Fibroblast of skin of right quadriceps (primary cell): ENCODE measurements at places on chromosomes 12 and 14.

- peak; percentile 18 for DNase-seq
Observed at GRCh38 chr12:115979351-115979750, 298.1 kb downstream of the MED13L start.

GRCh38 chr12:69873429-69873828 is 48.4 kb downstream of the MYRFL start:
- DNase-seq, result peak; percentile 15

- DNase-seq, result no peak
Observed at GRCh38 chr12:120228041-120228290, 27.1 kb upstream of the RPLP0 start.

DNA sequence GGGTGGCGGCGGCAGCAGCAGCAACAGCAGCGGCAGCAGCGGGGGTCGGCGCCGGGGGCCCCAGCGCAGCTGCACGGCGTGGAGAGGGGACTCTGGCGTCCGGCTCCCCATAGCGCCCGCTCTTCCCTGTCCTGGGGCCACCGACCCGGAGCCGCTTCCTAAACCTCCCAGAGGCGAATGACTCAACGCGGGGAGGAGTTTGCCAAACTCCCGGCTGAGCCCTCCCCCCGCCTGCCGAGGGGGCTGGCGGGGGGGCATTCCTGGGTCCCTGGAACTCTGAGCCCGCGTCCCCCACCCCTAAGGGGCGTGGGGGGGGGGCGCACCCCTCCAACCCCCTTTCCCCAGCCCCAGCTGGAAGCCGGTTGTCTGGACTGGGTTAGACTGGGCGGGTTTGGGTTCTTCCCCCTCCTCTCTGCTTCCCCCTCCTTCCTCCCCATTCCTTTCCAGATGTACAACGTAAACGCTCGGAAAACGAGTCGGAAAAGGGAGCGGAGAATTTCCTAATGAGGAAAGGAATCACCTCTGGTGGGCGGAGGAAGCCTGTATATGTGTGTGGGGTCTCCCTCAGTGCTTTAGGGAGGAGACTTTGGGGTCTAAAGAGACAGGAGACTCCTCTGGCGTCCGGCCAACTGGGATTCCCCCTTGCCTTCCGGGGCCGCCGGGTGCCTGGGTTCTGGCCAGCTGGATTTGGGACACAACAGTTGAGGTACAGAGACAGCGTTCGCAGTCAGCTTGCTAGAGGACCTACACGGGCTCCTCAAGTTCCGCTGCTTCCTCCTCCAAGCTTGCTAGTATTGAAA is at the start of gene ITGA5:
Gene ITGA5 (minus strand): TSS at position 179 of the 800 bp plus-strand sequence. CDS start 68 bp downstream, at position 111.
- peak; percentile 78 for DNase-seq

DNA sequence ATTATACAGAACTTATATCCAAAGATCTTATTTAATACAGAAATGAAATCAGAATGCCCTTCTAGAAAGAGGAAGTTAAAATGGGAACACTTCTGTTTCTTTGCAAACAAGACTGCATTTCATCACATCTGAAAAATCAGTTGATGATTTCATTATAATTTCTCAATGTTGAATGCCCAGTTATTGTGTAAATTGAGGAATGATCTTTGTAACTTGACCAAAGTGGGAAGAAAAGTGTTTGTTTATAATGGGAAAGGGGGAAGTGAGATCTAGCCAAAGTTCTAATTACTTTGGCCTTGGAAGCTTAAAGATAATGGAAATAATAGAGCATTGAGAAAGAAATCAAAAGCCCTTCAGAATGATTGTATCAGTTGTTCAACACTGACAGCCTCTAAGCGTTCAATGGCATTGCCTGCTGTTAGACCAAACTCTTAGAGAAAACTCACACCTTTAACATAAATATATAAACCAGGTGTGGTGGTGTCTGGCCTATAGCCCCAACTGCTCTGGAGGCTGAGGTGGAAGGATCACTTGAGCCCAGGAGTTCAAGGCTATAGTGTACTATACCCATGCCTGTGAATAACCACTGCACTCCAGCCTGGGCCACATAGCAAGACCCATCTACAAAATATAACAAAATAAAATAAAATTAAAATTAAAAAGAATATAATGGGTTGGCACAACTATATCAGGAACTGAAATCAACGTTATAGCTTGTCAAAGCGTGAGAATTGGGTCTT is 9.9 kb upstream of the LYZ start:
- DNase-seq, result no peak

DNA sequence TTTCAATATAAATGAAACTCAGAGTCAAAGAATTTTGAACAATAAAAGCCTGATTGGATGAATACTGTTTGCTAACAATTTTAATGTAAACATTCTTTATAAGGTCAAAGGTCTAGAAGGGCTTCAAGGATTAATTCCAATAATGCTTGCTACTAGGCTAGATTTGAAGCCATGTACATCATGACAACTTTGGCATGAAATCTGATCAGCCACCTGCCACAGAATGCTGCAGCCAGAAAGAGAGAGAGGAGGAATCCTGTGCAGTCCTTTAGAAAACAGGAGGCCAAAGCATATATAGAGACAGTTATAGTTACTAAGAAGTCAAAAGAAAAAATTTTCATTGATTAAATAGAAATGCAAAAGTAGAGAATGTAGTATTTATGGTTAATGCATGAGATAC is 47.1 kb downstream of the ABCD2 start:
- DNase-seq, result no peak

- DNase-seq, result no peak
Observed at GRCh38 chr14:100556140-100556475, 31.1 kb downstream of the BEGAIN start.

GRCh38 chr12:44021471-44021971 is 185.6 kb downstream of the TMEM117 start:
- DNase-seq, result no peak

GRCh38 chr14:97432586-97432985 is 635.4 kb downstream of the VRK1 start:
- no peak for DNase-seq

- no peak for DNase-seq
Observed at GRCh38 chr12:68231691-68232090, 6.1 kb upstream of the IL26 start.

DNA sequence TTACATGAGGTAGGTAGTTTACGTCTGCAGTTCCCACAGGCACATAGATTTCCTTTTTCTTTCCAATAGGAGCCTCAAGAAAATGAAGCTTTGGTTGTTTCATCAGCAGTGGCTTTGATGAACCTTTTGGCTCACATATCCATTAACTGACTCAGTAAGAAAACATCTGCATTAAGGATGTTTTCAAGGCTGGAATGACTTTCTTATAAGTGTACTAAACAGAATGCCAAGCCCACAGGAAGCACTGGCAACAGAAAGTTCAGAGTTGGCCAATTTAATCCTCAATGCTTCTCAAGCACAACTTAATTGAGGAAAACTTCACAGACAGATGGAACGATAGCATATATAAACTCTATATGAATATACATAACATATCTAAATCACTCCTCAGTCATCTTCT is 63.5 kb downstream of the ST8SIA1 start:
- DNase-seq, result peak; percentile 91

- peak; percentile 32 for DNase-seq
Observed at GRCh38 chr14:56195704-56196103, 77.5 kb downstream of the PELI2 start.

DNA sequence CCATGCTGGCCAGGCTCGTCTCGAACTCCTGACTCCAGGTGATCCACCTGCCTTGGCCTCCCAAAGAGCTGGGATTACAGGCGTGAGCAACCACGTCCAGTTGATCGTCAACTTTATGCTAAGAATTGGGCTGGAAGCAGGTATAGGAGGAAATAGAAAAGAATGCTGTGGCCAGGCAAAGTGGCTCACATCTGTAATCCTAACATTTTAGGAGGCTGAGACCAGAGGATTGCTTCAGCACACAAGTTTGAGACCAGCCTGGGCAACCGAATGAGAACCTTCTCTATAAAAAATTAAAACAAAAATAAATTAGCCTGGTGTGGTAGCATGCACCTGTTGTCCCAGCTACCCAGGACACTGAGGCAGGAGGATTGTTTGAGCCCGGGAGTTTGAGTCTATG is 37.1 kb upstream of the SNX6 start:
- DNase-seq, result no peak

DNA sequence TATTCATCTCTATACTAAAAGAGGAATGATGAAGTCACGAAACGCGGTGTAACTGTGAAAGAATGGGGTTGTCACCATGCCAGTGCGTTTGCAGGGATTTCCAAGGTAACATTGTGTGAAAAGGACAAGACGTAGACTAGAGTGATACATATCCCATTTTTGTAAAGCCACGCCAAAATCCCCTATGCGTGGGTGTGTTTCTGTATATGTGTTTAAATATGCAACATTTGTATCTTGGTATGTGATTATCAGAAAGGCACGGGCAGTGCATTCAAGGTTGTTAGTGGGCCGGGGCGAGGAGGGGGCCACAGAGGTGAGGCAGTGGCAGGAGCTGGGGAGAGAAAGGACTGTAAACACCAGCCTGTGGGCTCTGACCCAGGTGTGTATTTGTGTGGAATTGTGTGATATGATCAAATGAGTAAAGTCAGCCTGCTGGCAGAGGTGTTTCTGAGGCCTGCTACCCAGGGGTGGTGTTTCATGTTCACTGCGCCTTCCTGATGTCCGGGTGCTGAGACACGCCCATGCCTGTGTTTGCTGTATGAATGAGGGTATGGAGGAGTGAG is 137.8 kb downstream of the ADGRD1 start:
- no peak for DNase-seq

- DNase-seq, result no peak
Observed at GRCh38 chr12:117857632-117858612, 110.9 kb downstream of the KSR2 start.

DNA sequence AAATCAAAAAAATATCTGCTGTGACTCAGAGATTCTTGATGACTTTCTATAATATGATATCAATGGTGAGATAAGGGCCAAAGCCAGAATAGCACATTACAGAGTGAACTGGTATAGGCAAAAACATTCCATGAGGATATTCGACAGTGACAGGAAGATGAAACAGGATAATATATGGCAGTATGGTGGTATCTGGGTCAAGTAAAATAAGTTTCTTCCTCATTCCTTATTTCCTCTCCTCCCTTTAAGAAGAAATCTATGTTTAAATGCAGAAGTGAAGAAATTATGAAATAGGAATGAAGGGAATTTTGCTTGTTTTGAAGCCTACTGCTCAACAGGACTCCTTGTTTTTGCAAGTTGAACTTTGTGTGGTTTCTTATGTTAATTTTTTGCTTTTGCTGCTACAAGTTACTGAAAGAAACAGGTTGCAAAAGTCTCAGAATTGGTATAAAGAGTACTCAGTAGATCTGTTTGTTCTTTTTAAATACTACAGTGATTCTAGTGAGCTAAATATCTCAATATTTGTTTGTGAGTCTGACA is 7.0 kb downstream of the ACSS3 start:
- DNase-seq, result peak; percentile 18

- DNase-seq, result no peak
Observed at GRCh38 chr12:128978067-128978466, 124.8 kb downstream of the GLT1D1 start.

- DNase-seq, result no peak
Observed at GRCh38 chr14:35643513-35643912, 109.5 kb downstream of the INSM2 start.

GRCh38 chr14:52650774-52651173 is 44.6 kb downstream of the ERO1A start:
- no peak for DNase-seq

GRCh38 chr12:100427078-100427477 is 46.6 kb upstream of the NR1H4 start:
- DNase-seq, result peak; percentile 31
